Stimulated activated CD4-positive, alpha-beta T cell treated with anti-CD3 and anti-CD28 coated beads, Interleukin-4, amount 100 ng/mL, for 4 hours (primary cell): ENCODE measurements at places on chromosomes 12 and 14.

DNA sequence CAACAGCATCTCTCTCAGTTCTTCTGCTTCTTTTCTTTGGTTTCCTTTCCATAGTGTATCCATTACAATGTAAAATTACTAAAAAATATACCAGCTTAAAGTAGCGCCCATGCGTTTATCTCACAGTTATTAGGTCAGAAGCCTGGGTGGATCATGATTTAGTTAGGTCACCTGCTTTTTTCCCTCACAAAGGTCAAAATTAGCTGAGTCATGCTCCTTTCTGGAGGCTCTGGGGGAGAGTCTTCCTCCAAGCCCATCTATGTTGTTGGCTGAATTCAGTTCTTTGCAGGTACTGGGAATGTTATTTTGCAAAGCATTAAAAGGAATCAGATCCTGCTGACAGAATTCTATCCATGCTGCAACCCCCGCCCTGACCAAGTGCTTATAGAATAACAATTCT, 101.6 kb upstream of the TMEM132C start:
- no peak for DNase-seq

DNA sequence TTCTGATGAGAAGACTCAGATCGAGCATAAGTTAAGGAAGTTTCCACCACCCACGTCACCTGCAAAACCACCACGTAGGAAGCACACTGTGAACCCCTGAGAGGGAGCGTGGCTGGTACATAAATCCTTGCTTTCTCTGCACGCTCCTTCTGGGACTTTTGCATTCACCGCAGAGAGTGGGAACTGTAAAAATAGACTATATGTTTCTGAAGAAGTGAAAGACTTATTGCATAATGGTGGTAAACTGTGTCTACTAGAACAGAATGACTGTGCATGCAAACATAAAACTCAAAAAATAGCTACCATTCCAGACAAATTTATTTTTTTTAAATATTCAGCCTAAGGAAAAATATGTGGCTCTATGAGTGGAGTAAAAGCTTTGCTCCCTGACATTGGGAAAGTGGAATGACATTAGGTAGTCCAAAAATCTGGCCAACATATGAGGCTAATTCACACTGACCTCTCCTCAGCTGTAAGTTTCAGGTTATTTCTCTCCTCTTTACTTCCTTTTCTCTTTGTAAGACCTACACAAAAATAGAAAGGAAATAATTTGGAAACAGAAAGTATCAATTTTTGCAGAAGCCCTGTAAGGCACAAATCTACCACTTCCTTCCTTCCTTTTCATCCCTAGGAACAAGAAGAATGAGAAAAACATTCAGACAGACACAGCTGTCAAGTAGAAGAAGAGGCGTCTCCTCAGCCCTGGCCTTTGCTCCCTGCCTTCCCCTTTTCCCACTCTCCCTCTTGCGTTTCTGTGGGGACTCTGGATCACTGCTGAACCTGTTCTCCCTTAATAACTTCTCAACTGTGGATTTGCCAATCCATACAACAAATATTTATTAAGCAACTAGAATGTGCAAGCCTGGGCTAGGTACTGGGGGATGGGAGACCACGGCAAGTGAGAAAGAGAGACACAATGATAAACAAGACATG, 264.3 kb upstream of the FOXN3 start:
- peak; percentile 69 for DNase-seq

DNA sequence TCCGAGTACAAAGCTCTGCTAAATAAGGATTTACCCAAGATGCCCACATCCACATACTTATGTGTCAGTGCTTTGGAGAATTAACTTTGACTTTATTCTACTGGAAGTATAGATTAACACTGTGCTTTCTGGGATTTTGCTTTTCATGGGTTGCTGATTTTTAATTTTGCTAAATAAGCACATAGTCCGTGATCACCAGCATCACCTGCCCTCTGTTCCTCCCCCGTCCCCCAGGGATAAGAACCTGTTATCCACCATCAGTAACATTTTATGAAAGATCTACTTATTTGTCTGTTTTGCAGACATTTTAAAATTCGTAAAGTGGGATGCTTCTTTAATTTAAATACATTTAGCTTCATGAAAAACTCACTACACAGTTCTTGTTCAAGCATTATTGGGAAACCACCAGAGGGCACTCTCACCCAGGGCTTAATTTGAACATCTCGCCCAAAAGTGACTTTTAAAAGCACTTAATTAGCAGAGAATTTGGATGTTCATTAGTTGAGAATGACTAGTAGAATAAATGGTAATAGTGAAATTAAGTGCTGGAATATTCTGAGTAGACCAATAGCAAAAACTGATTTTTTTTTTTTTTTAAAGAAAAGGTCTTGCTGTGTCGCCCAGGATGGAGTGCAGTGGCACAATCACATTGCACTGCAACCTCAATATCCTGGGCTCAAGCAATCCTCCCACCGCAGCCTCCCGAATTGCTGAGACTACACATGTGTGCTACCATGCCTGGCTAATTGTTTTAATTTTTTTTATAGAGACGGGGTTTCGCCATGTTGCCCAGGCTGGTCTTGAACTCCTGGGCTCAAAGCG, 35.7 kb downstream of the MRPL42 start:
- DNase-seq = peak; percentile 51

- DNase-seq = no peak
Measured at GRCh38 chr12:45688183-45688582, 41.3 kb upstream of the ARID2 start.

GRCh38 chr12:114226241-114226928, 179.6 kb downstream of the TBX5 start:
- DNase-seq = no peak

- no peak for DNase-seq
Measured at GRCh38 chr14:88985654-88986053, 161.2 kb downstream of the TTC8 start.

DNA sequence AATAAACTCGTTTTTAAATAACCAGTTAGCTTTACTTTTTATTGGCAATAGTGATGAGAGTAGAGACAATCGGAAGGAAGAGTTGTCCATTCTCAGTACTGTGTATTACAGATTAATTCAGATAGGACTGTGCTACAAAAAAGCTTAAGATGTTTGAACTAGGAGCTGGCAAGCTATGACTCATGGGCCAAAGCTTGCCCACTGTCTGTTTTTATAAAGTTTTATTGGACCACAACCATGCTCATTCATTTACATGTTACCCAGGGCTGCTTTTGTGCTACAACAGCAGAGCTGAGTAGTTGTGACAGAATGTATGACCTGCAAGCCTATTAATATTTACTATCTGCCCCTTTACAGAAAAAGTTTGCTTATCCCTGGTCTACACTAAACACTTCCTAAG, 19.4 kb downstream of the GNS start:
- DNase-seq = no peak

DNA sequence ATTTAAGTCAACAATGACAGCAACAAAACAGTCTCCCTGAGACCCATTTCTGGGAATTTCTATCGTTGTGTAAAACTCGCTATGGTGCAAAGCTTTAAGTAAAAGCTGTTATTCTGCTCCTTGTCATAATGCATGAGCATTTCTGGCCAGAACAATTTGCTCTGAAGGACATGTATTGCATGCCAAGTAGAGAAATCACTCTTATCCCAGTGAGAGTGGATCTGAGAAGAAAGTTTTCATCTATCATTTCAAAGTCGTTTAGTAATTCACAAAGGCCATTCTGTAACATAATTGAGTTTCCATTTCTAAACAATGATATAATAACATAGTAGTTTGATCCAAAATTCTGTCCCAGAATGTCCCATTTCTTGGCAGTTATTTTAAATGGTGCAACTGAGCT, 86.6 kb downstream of the TBC1D30 start:
- no peak for DNase-seq

- DNase-seq = no peak
Measured at GRCh38 chr12:99647453-99647852, at the start of gene GARIN6. Gene GARIN6, plus strand, starts transcription at chr12:99647753. Its CDS starts 422 bp downstream, at chr12:99648175.

DNA sequence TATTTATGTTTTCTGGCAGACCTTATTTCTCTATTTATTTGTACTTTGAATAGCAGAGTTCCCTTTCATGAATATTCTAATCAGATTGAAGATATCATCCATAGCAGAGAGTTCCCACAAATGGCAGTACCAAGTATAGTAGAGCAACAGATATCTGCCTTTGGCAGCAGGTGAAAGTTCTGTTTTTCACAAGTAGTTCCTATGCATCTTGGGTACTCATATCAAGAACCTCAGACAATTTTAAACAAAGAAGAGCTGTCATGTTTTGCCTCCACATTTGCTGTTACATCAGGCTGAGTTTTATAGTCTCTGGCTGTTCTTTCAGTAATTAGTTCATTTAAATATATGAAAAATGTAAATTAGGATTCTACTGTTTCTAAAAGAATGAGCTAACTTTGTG, 252.0 kb downstream of the KCNC2 start:
- no peak for DNase-seq

GRCh38 chr12:132604151-132604618, 6.2 kb downstream of the LRCOL1 start:
- DNase-seq = no peak

DNA sequence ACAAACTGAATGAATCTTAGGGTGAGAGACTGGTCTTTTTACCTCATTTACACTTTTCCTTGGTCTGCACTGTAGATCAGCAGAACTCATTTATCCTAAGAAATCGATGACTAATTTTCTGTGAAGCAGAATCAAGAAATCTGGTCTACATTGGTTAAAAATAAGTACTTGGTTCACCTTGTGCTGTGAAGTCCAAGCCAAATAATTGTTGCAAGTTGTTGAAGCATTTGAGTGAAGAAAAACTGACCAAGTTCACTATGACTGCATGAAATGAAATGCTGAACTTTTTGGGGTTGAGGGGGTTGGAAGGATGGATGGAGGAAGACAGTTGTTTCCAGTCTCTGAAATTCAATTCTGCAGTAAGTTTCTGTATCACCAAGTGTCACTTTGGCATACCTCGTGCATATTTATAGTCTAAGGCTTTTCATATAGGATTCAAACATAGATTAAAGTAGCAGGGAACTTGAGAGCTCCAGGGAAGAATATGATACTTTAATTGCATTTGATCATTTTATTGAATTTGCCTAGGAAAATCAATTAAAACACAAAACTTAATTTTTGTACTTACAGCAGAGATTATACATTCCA, 75.0 kb downstream of the FAR2 start:
- no peak for DNase-seq

DNA sequence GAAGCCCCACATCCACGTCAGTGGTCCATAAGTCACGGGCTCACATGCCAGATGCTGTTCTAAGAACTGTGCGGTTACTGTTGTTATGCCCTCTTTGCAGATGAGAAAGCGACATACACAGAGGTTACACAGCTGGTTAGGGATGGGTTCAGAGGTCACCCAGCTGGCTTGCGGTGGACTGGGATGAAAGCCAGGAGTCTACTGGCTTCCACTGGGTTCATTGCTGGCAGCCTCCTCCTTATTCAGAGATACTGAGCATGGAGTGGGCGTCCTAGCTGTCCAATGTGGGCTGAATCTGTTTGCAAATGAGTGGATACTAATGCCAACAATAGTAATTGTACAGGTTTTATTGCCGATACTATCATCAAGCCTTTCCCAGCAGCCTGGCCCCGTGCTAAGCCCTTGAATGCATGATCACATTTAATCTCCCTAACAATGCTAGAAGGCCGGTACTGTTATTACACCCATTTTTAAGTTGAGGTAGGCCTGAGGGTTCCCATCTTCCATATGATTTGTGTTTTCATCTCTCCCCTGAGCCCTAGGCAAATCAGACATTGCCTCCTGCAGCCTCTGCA, 129.1 kb downstream of the PLXNC1 start:
- no peak for DNase-seq

DNA sequence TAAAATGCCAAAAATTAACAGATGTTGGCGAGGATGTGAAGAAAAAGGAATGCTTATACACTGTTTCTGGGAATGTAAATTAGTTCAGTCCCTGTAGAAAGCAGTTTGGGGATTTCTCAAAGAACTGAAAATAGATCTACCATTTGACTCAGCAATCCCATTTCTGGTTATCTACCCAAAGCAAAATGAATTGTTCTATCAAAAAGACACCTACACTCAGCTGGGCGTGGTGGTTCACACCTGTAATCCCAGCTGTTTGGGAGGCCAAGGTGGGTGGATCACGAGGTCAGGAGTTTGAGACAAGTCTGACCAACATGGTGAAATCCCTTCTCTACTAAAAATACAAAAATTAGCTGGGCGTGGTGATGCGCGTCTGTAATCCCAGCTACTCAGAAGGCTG, 279.3 kb upstream of the PDE3A start:
- DNase-seq = no peak

DNA sequence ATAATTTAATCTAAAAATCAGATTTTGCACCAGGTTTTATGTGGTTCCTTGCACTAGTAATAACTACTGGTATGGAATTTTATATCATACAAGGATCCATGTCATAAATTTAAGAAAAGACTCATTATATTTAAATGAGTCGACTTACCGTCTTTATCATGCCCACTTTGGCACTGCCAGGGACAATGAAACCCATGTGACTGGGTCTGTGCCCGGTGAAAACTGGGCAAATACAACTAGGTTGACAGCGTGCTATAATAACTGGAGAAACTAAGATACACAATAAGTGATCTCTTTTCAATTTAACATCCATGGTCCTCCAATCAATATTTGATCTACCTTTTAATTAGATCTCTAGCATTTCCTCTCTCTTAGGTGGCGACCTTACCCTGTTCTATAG, 64.5 kb downstream of the ACADS start:
- DNase-seq = no peak

- peak; percentile 19 for DNase-seq
Measured at GRCh38 chr12:104566244-104566993, 109.7 kb downstream of the CHST11 start.

GRCh38 chr12:124928095-124928911, 13.9 kb upstream of the UBC start:
- DNase-seq = peak; percentile 21

DNA sequence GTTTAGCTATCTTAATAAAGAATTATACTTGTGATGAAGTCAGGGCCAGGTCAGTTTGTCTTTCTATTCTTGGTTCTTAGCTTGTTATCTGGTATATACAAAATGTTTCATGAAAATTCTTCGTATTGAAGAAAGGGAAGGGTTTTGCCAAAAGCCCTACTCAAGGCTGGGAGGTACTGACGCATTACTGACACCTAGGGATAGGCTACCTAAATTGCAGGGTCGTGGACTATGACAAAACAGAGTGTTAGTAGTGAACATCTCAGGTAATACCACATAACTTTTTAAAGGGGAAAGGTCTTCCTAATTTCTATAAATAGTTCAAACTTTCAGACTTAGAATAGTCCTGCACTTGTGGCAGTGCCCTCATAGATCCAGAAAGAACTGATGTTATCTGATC, 246.3 kb downstream of the RGS6 start:
- DNase-seq = no peak

GRCh38 chr12:22310709-22311108, 23.8 kb downstream of the ST8SIA1 start:
- DNase-seq = no peak

DNA sequence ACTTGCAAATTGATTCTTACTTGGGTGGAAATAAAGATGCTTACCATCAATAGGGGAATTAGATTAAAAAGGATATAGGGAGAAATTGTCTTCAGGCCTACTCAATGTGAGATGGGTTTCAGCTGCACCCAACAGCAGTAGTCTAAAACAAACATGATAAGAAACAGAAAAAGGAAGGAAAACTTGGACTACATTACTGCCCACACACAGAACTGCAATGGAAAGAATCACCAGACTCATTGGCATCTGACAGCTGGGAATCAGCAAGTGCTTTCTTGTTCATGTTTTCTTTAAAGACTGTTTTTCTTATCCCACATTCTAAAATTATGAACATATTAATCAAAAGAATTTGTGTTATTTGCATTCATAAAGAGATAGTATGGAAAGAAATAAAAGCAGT, 144.2 kb downstream of the LRIG3 start:
- no peak for DNase-seq
